ENCODE measurements at places on chromosomes 7 and 10.

- no peak for DNase-seq
Observed at GRCh38 chr7:52501696-52502095, 533.7 kb upstream of the POM121L12 start.

DNA sequence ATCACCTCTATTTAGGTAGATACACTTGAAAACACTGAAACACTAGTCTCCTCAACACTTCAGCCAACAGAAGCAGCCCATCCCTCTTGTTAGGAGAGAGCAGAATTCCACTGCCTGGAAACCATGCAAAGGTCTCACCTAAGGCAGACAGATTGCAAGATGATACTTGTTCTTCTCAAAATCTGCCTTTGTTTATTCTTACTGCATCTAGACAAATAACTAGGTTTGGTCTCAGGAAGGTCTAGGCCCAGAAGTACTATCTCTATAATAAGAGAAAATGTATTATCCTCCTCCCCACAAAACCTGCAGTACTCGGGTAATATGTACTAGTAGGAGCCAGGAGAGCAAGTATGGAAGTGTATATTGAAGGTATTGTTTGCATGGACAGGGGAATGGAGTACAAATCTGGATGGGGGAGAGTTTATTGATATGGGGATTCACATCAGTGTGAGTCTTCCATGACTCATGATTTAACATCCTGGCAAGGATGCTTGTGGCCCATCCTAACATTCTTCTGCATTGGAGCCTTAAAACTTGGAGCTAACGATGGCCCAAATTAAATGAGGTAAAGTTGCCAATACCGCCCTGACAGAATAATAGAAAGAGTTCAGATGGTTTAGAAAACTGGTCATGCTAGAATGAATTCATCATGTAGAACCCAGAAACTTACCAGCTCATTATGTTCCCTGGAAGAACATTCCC is 109.2 kb downstream of the EPC1 start:
- DNase-seq = no peak

GRCh38 chr7:35021445-35021844 is 15.8 kb downstream of the DPY19L1 start:
- no peak for DNase-seq

DNA sequence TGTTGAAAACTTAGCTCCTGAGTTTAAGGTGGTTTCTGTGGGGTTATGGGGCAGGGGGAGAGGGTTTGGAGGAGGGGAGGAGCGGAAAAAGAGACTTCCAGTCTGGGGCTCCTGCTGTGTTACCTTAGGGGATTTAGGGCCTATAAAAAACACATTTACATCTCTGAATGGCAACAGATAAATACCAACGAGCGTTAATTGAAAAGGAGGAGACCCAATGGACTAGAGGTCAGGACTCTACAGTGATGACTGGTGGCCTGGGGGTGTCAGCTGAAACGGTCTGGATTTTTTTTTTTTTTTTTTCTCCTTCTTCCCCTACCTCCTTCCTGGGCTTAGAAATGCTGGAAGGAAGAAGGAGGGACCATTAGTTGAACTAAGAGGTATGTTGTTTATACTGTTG is 47.4 kb downstream of the AUTS2 start:
- peak; percentile 92 for DNase-seq

GRCh38 chr7:38367301-38367890 is 94.0 kb upstream of the TARP start:
- DNase-seq = no peak

GRCh38 chr10:97888134-97888533 is 38.5 kb downstream of the GOLGA7B start:
- DNase-seq = no peak

DNA sequence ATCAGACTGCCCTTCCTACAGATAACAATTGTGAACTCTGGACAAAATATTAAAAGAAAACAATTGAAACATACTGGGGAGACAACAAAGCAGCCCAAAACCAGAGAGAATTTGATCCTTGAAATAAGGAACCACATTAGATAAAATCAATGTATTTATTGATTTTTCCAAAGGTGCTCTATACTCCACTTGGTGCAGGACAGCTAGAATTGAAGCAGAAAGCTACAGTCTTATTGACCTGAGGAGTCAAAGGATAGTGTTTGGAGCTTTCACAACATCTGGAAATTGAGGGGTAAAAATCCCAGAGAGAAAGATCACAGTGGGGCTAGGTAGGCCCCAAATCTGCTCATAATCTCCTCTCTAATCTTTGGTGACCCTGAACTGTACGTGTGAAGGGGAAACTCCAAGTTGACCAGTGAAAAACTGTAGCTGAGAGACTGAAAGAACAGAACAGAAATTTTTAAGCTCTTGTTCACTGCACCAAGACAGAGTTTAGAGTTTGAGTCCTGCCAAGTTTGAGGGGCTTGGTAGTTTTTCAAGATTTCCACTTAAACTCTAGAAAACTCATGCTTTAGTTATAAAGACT is 70.2 kb downstream of the SAMD9 start:
- DNase-seq = no peak

DNA sequence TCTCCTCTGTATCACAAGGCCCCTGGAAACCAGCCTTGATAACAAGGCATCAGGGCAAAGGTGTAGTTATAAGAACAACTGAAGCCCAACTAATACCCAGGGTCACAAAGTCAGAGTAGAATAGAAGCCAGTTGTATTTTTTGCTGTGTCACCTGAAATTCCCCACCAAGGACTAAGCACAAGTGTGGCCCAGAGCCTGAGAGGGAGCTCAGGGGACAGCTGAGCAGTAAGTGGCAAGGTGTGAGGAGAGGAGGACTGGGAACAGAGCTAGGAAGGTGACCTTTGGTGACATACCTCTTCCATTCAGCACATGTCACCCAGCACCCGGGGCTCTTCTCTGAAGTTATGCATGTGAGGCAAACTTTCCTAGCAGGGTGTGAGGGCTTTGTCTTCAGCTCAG is 179.9 kb downstream of the HECW1 start:
- no peak for DNase-seq

- DNase-seq = peak; percentile 15
Observed at GRCh38 chr7:50142425-50143017, 49.5 kb upstream of the ZPBP start.

GRCh38 chr7:121003986-121004685 is 15.6 kb downstream of the CPED1 start:
- no peak for DNase-seq

- DNase-seq = no peak
Observed at GRCh38 chr10:37992083-37992482, 15.6 kb upstream of the ZNF25 start.

- DNase-seq = no peak
Observed at GRCh38 chr7:30977896-30978564, 14.3 kb downstream of the GHRHR start.

DNA sequence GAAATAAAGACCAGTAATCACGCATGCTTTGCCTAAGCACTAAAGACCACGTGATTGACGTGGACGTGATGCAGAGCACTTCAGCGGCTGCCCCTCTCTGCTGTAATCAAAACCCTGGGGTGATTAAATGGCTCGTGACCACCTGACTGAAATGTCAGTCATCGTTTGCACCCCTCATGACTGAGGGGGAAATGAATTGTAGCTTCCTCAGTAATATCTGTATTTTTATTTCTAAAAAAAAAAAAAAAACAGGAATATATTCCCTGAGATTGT is 148.1 kb upstream of the RSU1 start:
- DNase-seq = no peak

DNA sequence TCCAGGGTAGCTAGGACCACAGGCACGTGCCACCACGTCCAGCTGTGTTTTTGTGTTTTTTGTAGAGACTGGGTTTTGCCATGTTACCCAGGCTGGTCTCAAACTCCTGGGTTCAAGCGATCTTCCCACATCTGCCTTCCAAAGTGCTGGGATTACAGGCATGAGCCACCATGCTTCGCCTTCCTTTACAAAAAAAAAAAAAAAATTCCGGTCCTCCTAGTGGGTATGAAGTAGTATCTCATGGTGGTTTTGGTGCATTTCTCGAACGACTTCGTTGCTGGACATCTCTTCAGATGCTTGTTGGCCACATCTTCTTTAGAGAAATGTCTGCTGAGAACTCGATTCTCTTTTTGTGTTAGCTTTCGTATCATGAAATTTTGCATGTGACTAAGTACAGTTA is 3.9 kb downstream of the PROSER2 start:
- DNase-seq = no peak

- no peak for DNase-seq
Observed at GRCh38 chr10:44860811-44861736, 50.1 kb upstream of the TMEM72 start.

DNA sequence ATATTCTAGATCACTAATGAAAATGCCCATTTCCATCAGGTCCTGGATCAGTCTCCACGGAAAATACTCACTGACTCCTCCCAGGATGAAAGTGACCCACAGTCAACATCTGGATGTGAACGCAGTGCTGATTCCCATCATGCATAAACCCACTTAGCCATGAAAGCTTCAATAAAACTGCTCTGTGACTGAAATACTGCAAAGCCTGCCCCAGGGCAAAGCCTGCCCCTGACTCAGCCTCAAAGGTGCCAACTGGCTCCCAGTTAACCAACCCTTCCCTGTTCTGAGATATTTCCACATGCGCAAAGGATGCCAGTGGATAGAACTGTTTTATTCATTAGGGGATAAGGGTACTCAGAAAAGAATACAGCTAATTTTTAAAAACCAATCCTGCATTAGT is 24.0 kb downstream of the OSBPL3 start:
- DNase-seq = no peak

- DNase-seq = no peak
Observed at GRCh38 chr10:62653254-62653653, 151.3 kb upstream of the ADO start.

- DNase-seq = no peak
Observed at GRCh38 chr7:151143261-151144015, 24.1 kb downstream of the GBX1 start.

GRCh38 chr7:10474048-10474447 is 499.6 kb upstream of the PHF14 start:
- DNase-seq = no peak

DNA sequence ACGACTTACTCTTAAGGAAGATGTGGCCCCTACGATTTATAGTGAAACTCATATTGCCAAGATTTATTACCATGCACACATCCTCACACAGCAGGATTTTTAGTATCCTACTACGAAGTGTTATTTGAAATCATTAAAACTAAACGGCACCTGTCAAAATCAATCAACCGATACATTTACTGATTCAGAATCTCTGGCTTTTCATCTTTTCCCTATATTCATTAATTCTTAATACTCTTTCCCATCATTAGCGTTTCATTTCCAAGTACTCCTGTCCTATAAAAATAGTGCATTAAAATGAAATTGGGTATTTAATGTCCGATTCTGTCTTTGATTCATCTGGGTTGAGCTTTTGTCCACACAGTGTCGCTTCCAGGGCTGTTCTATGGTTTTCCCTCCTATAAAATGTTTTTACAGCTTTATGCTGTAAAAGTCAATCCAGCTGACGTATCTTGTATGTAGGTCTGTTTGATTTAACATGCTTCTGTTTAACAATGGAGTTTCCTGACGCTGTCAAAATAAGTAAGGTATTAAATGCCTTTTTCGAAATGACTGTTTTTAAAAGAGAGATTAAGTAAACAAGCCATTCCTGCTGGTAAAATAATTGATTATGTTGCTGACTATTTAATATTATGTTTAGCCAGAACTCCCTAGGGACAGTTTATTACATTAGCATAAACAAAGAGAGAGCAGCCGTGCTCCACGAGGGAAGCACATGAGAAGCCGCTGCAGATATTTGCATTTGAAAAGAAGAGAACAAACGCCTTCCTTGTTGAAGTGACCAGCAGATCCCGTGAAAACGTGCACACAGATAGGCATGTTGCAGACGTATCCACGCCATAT is 22.3 kb upstream of the SFMBT2 start:
- no peak for DNase-seq

DNA sequence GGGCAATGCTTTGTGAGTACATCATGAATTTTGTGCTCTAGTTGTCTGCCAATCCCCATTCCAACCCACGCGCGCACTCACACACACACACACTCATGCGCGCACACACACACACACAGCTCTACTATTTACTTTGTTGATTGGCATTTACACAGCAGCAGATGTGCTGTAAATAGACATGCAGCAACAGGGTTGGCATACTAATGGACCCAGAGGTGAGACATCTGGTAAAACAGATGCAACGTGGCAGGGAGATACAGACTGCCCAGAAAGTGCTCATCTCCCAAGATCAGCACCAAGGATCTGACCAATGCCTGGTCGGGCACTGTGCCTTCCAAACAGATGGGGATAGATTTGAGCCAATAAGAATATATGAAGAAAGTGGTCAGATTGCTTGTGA is 873.0 kb downstream of the SORCS3 start:
- DNase-seq = no peak

- DNase-seq = peak; percentile 84
Observed at GRCh38 chr7:76201732-76202665, at the start of gene SRRM3. Gene SRRM3 (plus strand): TSS chr7:76201896. CDS start chr7:76235067, 33,171 bp downstream.

DNA sequence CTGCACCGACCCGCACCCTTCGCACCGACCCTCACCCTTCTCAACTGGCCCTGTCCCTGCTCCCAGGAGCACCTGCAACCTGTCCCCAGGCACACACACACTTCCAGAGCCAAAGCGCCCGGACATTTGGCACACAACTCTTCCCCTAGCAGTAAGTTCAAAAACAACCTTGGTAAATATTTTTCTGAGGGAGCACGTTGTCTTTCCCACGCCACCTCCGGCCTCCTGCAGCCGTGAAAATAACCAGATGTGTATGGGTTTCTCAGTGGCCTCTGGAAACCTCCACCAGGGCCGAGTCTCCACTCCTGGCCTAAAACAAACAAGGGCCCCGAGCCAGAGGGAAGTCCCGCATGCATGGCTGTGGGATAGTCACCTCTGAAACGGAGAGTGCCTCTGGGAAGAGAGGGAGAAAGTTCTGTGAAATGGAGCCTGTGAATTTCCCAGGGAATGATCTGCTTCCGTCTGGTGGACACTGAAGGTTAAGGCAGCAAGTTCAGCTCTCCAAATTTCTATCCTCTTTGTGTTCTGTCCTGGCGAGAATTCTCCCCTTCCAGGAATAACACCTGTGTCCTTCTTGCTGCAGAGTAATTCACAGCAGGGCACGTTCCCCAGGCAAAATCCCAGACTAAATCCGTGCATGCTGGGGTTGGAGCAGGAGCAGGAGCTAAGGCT is 15.8 kb downstream of the PODXL start:
- no peak for DNase-seq

GRCh38 chr7:121406944-121407343 is 10.8 kb upstream of the FAM3C start:
- no peak for DNase-seq

- DNase-seq = no peak
Observed at GRCh38 chr7:151427705-151428377, 12.1 kb downstream of the CRYGN start.
